NCI-H1436 treated with DMSO at 0.1 percent for 48 hours (cell line): ENCODE measurements at places on chromosomes 6 and 20.

DNA sequence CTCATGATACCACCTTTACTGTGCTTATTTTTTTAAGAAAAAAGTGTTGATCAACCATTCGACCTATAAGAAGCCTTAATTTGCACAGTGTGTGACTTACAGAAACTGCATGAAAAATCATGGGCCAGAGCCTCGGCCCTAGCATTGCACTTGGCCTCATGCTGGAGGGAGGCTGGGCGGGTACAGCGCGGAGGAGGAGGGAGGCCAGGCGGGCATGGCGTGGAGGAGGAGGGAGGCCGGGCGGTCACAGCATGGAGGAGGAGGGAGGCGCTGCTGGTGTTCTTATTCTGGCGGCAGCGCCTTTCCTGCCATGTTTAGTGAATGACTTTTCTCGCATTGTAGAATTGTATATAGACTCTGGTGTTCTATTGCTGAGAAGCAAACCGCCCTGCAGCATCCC, 15.6 kb upstream of the SLC22A1 start:
- no peak for DNase-seq

- no peak for DNase-seq
Observed at GRCh38 chr20:54083459-54083858, 13.1 kb upstream of the BCAS1 start.

GRCh38 chr6:163177892-163178420, 236.6 kb upstream of the QKI start:
- no peak for DNase-seq

- no peak for DNase-seq
Observed at GRCh38 chr6:164148788-164149187, 734.3 kb downstream of the QKI start.

DNA sequence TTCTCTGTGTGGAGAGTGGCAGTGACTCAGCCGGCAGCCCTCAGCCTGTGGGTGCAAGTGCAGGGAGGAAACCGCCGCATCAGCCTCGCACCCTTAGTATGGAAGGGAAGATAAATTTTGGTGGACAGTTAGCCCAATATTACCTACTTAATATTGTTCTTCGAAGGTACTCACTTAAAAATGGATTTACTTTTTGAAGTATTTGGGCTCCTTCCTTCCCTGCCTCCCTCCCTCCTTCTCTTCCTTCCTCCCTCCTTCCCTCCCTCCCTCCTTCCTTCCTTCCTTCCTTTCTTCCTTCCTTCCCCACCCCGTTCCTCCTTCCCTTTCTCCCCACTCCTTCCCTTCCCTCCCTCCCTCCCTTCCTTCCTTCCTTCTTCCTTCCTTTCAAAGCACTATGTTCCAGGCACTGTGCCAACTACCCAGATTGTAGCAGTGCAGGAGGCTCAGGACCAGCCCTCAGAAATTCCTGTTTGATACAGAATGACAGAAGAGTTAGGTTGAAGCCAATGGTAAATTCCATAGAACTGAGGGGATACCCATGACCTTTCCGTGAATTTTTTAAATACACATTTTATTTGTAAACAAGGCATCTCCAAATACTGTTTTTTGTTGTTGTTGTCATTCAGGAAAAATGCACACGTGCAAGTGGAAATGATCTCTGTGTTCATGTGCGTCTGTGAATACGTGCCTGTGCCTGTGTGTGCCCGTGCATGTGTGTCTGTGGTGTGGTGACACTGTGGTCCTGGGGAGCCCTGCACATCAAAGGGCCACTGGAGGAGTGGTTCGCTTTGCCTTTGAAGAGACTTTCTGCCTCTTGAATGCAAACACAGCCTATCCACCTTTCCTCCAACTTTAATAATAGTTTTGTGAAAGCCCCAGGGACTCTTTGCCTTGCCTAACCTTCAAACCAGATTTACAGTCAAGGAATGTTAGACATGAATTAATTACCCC, 141.7 kb downstream of the EDN3 start:
- no peak for DNase-seq

DNA sequence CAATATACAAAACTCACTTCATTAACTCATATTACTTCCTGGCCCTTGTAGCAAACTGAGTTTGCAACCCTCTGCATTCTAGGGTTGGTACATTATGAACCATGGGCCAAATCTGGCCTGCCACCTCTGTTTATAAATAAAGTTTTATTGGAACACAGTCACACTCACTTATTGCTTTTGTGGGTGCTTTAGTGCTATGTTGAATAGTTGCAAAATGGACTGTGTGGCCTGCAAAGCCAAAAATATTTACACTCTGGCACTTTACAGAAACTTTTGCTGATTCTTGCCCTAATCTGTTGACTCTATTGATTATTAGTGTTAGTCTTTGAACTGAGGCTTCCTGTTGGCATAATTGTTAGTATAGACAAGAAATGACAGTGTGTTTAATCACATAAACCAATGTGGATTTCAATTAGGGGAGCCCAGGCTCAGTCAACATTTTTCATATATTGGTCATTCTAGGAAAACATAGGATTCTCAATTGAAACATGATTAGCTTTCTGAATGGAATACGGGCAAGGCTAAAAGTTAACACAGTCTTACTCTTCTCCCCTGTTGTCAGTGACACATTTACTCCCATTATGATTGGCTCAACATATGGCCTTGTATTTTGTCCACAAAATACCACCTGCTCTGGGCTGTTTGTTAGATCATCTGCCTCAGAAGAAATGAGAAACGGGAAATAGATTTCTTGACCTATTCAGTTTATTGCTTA, 241.9 kb upstream of the ZFP64 start:
- no peak for DNase-seq

- no peak for DNase-seq
Observed at GRCh38 chr20:62991863-62992262, 14.9 kb downstream of the BHLHE23 start.

GRCh38 chr6:166957087-166957804, 896 bp upstream of the RNASET2 start:
- no peak for DNase-seq
